ENCODE measurements at places on chromosomes 11 and 22.

- DNase-seq: no peak
Observed at GRCh38 chr11:120432056-120433018, 79.2 kb upstream of the GRIK4 start.

GRCh38 chr11:14118072-14118471 is 155.5 kb downstream of the SPON1 start:
- no peak for DNase-seq

GRCh38 chr22:30921108-30921507 is 47.5 kb downstream of the MORC2 start:
- no peak for DNase-seq

DNA sequence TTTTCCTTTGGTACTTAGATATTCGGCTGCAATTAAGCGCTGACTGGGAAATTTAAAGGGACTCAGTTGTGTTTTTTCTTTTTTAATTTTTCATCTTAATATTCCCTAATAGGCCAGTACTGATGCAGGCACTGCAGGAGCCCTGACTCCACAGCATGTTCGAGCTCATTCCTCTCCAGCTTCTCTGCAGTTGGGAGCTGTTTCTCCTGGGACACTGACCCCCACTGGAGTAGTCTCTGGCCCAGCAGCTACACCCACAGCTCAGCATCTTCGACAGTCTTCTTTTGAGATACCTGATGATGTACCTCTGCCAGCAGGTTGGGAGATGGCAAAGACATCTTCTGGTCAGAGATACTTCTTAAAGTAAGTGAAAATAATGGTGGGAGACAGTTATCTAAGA is 3.8 kb downstream of the YAP1 start:
- no peak for DNase-seq

GRCh38 chr22:24059793-24060192 is 48.7 kb downstream of the CABIN1 start:
- DNase-seq: no peak

DNA sequence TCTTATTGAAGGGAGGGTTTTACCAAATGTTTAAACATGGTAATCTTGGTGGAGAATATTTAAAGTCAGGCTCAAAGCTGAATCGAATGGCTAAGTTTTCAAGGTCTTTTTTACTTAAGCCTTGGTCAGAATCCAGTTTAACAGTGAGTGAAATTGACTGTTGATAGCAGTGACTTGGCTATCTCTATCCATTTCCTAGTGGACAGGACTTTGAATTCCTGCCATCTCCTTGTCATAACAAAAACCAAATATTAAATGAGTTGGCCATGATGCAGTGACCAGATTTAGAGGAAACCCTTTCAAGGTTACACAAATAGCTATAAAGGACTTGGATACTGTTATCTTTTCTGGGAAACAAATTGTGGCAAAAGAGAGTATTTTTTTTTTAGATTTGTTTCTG is 92.0 kb downstream of the JRKL start:
- no peak for DNase-seq

DNA sequence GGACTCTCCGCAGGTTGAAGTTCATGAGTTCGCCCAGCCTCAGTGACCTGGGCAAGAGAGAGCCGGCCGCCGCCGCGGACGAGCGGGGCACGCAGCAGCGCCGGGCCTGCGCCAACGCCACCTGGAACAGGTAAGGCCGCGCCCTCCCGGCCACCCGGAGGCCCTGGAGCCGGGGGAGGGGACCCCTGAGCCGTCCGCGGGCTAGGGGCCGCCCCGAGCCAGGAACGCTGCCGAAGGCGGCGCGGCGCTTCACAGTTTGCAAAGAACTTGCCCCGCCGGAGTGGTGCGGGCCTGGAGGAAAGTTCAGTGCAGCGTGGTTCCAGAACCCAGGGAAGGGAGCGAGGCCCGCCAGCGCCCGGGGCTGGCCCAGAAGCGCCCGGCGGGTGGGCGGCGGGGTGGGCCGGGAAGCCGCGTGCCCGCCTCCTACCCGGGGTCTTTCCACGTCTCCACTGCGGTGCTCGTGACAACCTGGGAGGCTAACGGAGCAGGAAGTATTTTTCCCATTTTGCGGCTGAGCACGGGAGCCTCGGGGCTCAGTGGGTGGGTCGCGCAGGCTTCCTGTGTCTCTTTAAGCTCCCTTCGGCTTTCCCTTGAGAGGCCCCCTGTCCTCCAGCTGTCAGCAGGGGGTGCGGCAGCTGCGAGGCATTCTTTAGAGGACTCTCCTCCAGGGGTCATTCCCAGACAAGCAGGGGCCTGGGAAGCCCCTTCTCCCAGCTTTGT is 635 bp downstream of the PRR5 start:
- no peak for DNase-seq

DNA sequence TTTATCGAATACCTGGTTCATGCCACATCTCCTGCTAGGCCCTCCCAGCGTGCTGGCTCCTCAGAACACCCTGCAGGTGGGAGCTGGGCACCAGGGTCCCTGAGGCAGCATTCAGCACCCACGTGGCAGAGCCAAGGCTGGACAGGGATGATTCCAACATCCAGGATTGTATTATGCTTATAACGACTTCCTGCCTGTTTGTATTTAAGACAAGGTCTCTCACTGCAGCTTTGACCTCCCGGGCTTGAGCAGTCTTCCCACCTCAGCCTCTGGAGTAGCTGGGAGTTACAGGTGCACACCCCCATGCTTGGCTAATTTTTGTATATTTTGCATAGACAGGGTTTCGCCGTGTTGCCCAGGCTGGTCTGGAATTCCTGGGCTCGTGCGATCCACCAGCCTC is 64.7 kb upstream of the WNT7B start:
- DNase-seq: no peak

GRCh38 chr22:24566899-24567511 is 11.2 kb downstream of the SNRPD3 start:
- no peak for DNase-seq

DNA sequence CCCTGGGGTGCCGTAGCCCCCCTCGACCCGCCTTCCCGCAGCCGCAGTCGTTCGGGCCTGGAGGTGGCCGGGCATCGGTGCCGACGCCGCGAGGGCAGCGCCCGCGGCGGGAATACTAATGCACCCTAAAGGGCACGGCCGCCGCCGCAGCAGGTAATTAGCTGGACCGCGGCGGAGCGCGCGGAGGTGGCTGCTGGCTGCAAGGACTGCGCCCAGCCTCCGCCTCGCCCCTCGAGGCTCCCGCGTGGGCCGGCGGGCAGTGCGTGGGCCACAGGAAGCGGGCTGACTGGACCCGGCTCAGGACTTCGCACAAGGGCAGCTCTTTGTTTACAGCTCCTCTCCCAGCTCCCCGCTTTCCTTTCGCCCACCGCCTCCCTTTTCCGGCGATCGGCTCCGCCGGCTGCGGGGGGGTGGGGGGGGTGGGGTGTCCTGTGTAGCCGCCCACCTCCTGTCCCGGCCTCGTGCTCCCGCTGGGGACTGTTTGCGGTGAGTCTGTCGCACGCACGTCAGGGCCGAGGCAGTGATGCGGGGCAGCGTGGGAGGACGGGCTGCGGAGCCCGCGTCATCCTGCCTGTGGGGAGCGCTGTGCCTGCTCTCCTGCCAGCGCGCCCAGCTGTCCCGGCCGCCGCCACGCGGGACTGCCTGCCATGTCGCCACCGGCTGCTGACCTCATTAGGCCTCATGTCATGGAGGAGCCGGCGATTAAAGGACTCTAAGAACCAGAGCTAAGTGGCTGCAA is 53.2 kb downstream of the GRIK4 start:
- DNase-seq: no peak

GRCh38 chr11:65606876-65607613 is 7.0 kb downstream of the MAP3K11 start:
- DNase-seq: peak; percentile 98

DNA sequence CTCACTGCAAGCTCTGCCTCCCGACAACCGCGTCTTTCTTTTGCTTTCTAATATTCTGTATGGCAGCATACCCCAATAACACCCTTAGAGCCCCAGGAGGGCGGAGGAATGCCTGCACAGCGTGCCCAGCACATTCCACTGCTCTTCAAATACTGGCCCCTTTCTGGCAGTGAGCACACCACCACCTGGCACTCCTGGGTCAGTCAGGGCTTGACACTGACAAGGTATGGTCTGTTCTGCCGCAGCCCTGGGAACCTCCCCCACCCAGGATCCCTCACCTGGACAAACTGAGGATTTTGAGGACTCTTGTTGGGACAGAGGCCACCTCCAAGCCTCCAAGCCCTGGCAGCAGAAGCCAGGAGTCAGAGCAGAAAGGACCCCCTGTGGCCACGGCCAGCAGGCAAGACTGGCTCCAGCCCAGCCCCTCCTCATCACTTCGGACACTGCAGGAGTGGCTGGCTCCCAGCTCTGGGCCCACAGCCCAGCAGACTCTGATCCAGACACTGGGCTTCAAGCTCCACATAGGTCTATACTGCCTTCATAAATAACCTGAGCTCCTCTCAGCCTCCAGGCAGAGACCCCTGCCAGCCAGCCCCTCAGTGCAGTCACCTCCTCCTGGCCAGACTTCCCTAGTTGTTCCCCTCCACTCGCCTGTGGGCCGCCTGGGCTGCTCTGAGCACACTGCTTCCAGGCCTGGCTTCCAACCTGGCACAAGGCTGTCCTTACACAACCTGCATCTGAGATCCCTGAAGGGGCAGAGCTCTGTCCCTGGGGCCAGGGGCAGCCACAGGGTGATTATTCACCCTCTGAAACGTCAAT is 14.5 kb downstream of the CARS1 start:
- DNase-seq: no peak

DNA sequence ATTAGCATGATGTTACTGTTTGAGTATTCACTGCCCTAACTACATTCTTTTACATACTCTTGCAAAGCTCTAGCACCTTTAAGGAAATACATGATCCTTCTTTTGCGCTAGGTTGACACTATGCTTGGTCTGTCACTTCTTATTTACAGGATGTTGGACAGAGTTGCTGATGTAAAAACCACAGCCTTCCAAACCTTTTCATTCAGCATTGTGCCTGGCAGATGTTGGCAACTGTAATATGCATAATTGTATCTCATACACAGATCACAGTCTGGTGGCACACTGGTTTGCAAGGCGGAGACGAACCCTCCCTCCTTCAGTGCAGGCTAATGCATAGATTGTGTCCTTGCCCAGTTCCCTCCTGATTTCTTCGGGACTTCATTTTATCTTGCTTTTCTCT is 224.1 kb downstream of the SNX19 start:
- DNase-seq: no peak

DNA sequence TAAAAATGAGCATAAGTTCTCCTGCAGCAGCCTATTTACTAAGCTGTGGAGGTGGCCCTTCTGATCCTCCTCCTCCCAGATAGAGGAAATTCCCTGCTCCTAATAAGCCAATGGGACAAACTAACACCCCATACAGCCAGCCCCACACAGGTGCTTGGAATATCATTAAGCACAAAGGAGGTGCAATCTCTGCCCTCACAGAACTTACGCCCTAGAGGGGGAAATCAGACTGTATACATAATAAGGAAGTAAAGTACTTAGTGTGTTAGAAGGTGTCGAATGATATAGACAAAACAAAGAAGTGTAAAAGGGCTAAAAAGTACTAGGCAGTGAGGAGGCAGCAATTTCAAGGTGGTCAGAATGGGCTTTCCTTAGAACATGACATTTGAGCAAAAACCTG is 5.8 kb downstream of the MS4A12 start:
- no peak for DNase-seq

DNA sequence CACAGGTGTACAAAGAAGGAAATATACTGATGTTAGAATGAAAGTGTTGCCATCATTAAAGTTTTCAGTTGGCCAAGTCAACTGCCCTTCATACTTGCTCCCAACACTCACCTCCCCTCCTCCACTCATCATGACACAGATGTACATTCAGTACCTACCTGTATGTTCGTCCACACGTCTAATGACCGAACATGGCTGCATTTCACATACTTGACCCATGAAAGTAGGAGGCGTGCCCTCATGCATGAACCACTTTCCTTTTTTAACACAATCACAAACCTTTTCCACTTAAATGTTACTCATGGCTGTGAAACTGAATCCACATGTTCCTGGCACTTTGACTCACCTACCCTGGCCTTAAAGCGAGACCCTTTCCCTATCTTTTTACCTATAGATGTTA is 3.2 kb upstream of the BUD13 start:
- no peak for DNase-seq

- no peak for DNase-seq
Observed at GRCh38 chr11:123209591-123209990, 14.5 kb upstream of the CLMP start.

DNA sequence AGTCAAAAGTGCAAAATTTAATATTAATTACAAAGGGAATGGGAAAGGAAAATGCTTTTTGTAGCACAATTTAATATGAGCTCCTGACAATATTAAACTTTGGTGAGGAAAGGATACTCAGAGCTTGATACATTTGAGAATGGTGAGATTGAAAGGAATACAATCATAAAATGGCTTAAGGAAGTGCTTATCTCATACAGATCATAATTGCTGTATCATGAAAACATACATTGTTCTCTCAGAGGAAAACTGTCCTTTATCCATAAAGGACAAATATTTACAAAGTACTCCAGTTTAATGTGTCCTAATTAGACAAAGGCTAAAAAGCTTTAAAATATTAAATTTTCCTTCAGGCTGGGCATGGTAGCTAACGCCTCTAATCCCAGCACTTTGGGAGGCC is 260.4 kb downstream of the TMEM135 start:
- no peak for DNase-seq

GRCh38 chr11:2213384-2213842 is 41.8 kb upstream of the TH start:
- peak; percentile 85 for DNase-seq

GRCh38 chr11:1750840-1751530 is 590 bp upstream of the IFITM10 start:
- DNase-seq: no peak

Data from vagina (tissue), 2 donors.